Stimulated activated naive CD8-positive, alpha-beta T cell treated with anti-CD3 and anti-CD28 coated beads, Interleukin-15, amount 100 ng/mL, for 72 hours (primary cell): ENCODE measurements at places on chromosomes 12 and 14.

- DNase-seq: no peak
Observed at GRCh38 chr14:65168840-65169239, 66.5 kb upstream of the MAX start.

DNA sequence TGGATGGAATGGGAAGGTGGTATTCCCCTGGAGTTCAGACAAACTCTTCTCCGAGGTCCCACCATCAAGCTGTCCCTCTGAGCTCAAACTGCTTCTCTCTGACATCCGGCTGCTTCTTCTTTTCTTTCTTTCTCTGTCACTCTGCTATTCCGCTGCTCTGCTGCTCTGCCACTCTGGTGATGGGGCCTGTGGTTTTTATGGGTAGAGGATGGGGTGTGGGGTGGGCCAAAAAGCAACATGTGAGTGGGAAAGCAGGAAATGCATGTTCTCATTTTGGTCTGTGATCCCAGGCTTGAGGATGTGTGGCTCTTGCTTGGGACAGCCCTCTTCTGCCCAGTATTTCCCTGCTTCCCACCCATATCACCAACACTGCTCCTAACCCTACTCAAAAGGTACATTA, 30.6 kb downstream of the CLECL1 start:
- DNase-seq: no peak

DNA sequence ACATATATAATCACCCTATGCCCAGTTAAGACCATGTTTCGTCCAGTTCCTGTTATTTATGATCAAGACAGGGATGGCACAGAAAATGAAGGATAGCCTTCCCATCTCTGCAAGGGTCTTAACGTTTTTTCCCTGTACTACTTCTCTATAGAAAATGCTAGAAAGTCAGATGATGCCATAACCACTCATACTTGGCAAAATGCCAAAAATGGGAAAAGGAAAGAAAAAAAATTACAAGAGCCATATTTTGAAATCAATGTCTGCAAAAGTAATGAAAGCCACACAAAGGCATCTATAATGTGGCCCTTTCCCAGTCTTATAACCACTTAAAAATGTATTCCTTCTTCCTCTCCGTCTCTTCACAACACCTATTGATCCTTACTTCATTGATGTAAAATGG, 1.8 kb upstream of the MYL6B start:
- DNase-seq: no peak

- no peak for DNase-seq
Observed at GRCh38 chr14:105418269-105419194, 1.1 kb upstream of the MTA1 start.

DNA sequence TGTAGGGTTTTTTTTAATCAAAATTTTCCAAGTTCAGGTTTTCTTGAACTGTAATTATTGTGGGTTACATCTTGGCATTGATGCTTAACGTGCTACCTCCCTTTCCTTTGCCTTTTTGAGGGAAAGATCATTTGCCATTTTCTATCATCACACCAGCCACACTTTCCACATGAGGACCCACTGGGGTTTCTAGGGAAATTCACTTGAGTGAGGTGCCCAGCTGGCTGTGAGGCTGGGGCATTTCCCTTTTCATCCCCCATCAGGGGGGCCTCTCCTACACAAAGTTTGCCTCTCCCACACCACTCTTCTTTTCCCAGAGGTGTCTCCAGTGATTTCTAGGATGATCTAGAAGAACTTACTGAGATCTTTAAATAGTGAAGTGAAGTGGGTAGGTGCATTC, 335.7 kb downstream of the BMP4 start:
- no peak for DNase-seq

- no peak for DNase-seq
Observed at GRCh38 chr12:51937926-51938325, 13.6 kb upstream of the ACVR1B start.

- DNase-seq: no peak
Observed at GRCh38 chr12:110901401-110901800, 19.0 kb downstream of the MYL2 start.

GRCh38 chr14:95445161-95445560, 71.3 kb downstream of the SYNE3 start:
- no peak for DNase-seq
